ENCODE measurements at places on chromosomes 5 and 9.
A peak's percentile ranks its signal among the peaks of the same experiment; 100 is the strongest.

GRCh38 chr9:129109537-129109903, 1.1 kb downstream of the CRAT start:
- peak; percentile 54 for DNase-seq

- DNase-seq = peak; percentile 96
These were observed 76.1 kb downstream of the NREP start for GRCh38 chr5:111680737-111681413.

- DNase-seq = no peak
These were observed 293.2 kb upstream of the KLF4 start for GRCh38 chr9:107782789-107783188.

DNA sequence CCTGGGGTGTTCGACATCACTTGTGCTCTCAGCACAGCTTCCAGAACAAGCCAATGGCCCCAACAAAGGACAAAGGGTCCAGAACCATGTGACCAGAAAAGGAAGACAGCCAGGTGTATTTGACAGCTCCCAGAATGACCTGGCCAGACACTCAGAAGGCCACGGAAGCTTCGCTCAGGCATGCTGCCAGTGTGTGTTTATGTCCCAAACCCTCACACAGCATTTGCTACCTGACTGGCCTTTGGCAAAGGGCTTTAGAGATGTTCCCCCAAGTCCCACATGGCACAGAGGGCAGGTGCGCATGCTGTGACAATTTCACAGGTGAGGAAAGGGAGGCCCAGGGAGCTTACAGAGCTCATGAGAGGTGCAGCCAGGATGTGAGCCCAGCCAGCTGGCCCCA, 39.5 kb downstream of the MED10 start:
- DNase-seq = no peak

DNA sequence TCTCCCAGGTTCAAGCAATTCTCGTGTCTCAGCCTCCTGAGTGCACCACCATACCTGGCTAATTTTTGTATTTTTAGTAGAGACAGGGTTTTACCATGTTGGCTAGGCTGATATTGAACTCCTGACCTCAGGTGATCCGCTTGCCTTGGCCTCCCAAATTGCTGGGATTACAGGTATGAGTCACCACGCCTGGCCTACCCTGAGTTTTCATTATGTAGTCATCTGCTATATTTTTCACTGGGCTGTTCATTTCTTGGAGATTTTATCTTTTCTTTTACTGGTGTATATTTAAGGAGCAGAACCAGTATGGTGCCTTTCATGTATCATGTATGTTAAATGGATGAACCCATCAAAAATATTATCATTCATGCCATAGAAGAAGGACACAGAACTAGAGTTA, 377.0 kb upstream of the ACTBL2 start:
- DNase-seq = no peak

DNA sequence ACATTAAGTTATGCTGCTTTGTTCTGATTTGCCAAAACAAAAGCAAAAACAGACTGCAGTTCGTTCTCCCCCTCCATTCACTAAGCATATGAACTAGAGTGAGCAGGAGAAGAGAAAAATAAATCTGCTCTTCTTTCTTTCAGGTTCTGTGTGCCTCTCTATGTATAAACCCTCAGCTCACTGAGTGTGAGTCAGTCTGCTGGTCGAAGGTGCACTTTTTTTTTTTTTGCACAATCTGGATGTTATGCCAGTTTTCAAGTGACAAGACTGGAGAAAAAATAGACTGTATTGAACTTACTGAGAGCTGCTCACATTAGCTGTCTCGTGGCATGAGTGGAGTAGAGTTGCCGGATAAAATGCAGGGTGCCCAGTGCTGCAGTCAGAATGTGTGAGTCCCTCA, 244.6 kb upstream of the ATP10B start:
- DNase-seq = no peak

GRCh38 chr9:136171009-136171800, 33.7 kb downstream of the LHX3 start:
- DNase-seq = no peak

DNA sequence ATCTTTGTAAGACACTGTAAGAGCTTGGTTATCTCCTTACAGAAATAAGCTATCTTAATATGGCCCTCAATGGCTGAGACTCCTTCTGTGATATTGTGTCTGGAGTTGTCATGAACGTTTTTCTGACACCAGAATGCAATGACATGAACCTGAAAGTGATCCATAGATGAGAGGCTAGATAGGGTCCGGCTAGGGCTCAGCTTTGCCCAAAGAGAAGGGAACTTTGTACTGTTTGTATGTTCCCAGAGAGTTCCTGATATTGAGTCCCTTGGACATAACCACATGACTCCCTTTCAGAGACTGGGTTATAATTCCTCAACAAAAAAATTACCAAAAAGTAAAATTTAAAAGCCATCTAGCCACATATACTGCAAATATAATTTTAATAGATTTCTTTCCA, 575.8 kb upstream of the CLINT1 start:
- no peak for DNase-seq

DNA sequence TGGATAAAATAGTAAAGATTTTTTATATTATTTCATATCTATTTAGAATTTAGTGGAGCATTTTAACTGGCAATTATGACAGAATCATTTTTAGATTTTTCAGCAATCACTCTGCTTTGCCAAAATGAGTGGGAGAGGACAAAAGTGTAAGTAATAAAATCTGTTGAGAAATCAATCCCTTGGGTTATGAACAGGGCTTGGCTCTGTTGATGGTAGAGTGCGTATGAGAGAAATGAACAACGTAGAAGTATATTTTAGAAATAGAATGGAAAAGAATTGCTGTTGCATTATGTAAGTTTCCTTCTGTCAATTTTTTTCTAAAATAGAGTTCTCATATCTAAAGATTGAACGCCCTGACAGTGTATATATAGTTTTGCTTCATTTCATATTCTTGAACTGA, 154.1 kb upstream of the PRDM9 start:
- DNase-seq = no peak

DNA sequence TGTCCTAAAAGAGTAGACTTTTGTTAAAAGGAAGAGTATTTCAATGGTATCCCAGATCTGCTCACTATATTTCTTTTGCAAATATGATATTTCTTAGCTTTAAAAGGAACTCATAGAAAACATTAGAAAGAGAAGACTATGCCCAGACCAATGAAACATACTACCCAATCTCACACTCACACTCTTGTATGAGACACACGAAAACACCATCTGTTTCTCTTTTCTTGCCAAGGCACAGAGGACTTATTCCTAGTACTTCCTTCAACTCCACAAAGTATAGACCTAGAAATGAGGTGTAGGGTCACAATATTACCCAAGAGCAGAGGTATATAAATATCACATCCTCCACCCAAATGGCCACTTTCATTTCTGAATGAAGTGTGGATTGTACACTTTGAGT, 292.4 kb upstream of the ACO1 start:
- DNase-seq = no peak

DNA sequence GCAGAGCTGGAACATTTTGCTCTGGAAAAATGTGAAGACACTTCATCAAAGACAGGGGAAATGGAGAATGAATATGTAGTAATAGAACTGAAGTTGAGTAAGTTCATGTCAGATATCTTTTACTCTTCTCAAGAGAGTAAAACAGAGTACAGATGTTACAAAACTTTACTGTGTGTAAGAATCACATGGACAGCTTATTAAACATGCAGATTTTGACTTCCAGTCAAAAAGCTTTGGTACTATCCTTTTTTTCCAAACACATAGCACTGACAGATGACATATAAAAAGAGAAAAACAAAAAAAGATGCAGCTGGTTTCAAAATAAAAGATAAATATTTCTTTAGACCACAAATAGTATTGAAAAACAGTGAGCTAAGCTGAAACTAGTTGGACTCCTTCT, 115.4 kb downstream of the FBN2 start:
- no peak for DNase-seq

DNA sequence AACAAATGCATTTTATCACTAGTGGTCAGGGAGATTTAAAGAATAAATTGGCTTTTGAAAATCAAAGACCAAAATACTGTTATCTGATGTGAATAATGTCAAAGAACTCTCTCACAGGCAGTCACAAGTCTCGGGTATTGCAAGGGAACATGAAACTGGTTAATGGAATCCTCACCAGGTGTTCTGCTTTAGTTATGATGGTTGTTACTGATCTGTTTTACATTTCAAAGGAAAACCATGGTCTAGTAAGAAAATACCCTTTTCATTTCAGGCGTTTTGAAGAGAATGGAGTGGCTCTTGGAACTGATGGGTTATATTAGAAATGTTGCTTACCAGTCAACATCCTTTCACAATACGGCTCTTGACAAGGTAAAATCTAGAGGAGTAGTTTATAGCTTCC, 43.4 kb downstream of the HACD4 start:
- no peak for DNase-seq

DNA sequence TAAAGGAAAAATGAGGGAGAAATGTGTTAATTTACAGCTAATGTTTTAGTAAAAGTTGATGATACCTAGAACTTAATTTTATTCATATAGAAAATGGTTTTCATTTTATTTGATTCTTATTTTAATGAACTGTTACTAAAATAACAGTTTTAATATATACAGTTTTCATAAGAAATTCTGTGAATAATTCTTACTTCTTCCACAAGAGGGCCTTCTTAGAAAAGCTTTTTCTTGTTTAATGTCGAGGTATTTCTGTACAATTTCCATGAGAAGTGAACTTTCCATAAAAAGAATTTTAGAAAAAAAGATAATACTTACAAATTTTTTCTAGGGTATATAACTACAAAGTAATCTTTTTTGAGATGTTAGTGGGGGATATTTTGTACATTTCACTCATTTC, 73.9 kb downstream of the KLF9 start:
- DNase-seq = peak; percentile 17

GRCh38 chr9:136138566-136138965, 19.9 kb upstream of the TMEM250 start:
- DNase-seq = no peak

DNA sequence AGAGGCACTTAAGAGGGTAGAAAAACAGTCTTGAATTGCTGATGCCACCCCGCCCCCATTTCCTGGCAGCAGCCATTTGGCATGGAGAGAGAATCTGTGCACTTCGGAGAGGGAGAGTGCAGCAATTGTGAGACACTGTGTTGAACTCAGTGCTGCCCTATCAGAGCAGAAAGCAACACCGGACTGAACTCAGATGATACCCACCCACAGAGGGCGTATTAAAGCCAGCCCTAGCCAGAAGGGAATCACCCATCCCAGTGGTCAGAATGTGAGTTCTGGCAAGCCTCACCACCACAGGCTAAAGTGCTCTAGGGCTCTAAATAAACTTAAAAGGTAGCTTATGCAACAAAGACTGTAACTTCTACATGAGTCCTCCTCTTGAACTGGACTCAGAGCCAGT, 88.4 kb upstream of the RGS7BP start:
- DNase-seq = no peak

GRCh38 chr5:135069895-135070657, 36.0 kb upstream of the PITX1 start:
- no peak for DNase-seq

- no peak for DNase-seq
These were observed 25.7 kb downstream of the RC3H2 start for GRCh38 chr9:122879443-122879842.
